ENCODE measurements at places on chromosomes 5 and 9. TPM values are rescaled to one million over a fixed set of nuclear protein-coding genes. Genes with fewer than 3 reads are reported as not detected.

The CXCL14 gene
- total RNA-seq, result not detected

The FAM221B gene
- not detected for total RNA-seq

The TRIM7 gene
- 0.66 TPM for total RNA-seq

The DEPDC1B gene
- 75.0 TPM for total RNA-seq

The CAVIN4 gene
- 6.0 TPM for total RNA-seq

The FGF1 gene
- 0.21 TPM for total RNA-seq

The CD74 gene
- 49.8 TPM for total RNA-seq

The CSF2 gene
- total RNA-seq, result not detected

The PRRX2 gene
- 8.3 TPM for total RNA-seq

The WNT8A gene
- total RNA-seq, result not detected

The FOXD4L3 gene
- total RNA-seq, result not detected

The PCDHA8 gene
- 1.4 TPM for total RNA-seq

GRCh38 chr9:89801341-89801740 is 196.5 kb downstream of the GADD45G start:
- no peak overlapping the region for H3K4me3 ChIP-seq
- DNase-seq, result no peak
- H3K27ac ChIP-seq, result no peak overlapping the region
- H3K36me3 ChIP-seq, result no peaks in the 10 kb centered on the region

DNA sequence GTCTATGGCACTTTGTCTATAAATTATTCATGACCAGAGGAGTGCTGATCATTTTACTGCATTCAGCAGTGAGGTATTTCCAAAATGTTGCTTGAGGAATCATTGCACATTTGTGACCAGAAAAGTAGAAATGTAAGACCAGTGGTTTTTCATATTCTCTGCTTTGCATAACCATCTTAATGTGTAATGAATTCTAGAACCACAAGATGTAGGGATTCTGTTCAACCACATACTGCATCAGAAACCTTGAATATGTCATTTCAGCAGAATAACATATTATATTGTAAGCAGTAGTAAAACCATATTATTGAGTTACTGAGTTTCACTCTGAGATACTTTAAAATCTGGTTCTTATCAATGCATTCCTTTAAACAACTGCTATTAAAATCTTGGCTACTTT is 1243.4 kb downstream of the MAT2B start:
- no peaks in the 10 kb centered on the region for H3K27me3 ChIP-seq
- no peak overlapping the region for H3K4me3 ChIP-seq
- H3K36me3 ChIP-seq, result no peaks in the 10 kb centered on the region
- H3K4me1 ChIP-seq, result no peaks in the 10 kb centered on the region
- no peak for DNase-seq
- no peak overlapping the region for H3K27ac ChIP-seq

- no peak for DNase-seq
- H3K4me1 ChIP-seq, result no peaks in the 10 kb centered on the region
- H3K27me3 ChIP-seq, result no peaks in the 10 kb centered on the region
- H3K4me3 ChIP-seq, result no peak overlapping the region
Measured at GRCh38 chr5:52876456-52876855, 88.7 kb downstream of the ITGA1 start.

DNA sequence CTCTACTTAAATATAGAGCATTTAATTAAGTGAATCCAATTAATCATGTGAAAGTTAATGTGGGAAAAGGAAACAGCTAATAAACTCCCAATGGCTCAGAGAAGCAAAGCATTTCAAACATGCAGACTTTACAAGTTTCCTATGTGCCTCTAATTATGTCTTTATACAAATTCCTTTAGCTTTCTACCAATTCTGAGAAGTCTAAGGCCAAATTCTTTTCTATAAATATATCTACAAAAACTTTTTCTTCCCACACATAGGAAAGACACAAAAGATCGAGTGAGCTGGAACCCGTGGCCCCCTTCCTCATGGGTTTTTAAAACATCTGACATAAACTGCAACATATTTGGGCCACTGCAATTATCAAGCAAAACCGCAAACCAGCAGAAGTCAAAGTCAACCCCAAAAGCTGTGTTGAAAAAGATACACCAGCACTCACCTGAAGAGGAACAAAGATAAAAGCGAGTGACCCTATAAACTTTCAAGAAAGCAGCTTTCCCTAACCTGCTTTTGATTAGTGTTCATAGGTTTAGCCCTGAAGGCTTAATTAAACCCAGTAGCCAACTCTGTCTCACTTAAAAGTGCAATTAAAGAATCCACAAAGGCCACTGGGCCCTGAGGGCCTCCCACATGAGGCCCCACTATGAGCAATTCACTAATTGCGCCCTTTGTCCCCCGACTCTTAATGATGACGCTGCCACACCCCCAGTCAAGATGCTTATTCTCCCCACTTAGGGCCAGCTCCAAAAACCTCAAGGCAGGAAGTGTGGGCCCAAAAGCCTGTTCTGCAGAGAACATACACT is 12.1 kb downstream of the SEMA5A start:
- no peaks in the 10 kb centered on the region for H3K36me3 ChIP-seq
- H3K27ac ChIP-seq, result no peak overlapping the region
- DNase-seq, result no peak
- no peaks in the 10 kb centered on the region for H3K27me3 ChIP-seq

GRCh38 chr5:20105915-20106314 is 117.9 kb upstream of the CDH18 start:
- no peaks in the 10 kb centered on the region for H3K4me1 ChIP-seq
- no peak overlapping the region for H3K27ac ChIP-seq
- H3K36me3 ChIP-seq, result no peaks in the 10 kb centered on the region
- H3K4me3 ChIP-seq, result no peak overlapping the region

DNA sequence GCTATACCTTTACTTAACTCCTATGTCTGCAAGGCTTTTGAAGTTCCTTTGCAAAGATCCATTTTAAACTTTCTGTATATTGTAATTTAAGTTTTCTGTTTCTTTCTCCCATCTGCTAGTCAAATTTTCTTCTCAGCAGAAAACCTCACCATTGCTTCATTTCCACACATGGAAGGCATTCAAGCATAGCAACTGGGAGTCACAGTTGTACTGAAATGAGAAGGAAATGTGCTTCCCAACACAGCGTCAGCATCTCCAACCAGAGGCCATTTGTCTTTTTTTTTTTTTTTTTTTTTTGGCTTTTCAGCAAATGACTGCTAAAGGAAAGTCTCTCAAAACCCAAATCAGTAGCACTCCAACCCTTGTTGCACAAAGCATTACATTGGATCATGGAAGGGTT is 92.5 kb downstream of the RAB3C start:
- DNase-seq, result no peak
- no peak overlapping the region for H3K4me3 ChIP-seq
- no peak overlapping the region for H3K27ac ChIP-seq

DNA sequence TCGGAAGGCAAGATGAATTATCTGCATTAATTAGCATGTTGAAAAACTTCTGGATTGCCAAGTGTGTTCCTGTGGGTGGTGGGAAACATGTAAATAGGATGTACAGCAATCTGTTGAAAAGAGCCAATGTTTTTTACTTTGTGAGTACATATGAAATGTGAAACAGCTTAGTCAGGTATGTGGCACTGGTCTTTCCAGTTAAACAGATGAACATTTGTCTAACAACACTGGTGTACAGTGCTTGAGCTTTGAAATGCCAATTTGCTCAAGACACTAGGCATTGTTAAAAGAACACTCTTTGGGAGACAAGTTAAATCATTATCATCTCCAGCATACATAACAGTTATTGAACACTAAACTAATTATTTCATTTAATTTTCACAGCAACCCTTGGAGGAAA is 107.3 kb upstream of the SLC24A2 start:
- no peak overlapping the region for H3K27ac ChIP-seq
- H3K4me1 ChIP-seq, result no peaks in the 10 kb centered on the region
- no peak overlapping the region for H3K4me3 ChIP-seq
- H3K27me3 ChIP-seq, result no peaks in the 10 kb centered on the region
- no peak for DNase-seq

DNA sequence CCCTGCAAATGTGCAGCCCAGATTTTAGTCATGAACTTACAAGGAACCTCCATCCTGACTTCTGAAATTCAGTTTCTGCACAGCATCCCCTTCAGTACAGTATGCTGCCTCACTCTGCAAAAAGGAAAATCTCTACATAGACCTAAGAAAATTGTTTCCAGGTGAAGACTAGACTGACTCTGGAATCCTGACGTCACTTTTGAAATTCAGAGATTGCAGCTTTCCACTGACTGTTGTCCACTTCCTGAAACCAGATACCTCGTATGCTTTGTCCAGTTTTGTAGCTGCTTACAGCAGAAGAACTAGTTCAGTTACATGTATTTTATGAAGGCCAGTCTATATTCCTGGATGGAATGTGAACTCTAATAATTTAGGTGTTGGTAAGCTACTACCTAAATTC is 629.3 kb upstream of the ST8SIA4 start:
- no peaks in the 10 kb centered on the region for H3K27me3 ChIP-seq
- H3K36me3 ChIP-seq, result peaks cover 5% of the 10 kb centered on the region
- no peak overlapping the region for H3K4me3 ChIP-seq
- no peak overlapping the region for H3K27ac ChIP-seq
- H3K4me1 ChIP-seq, result 0 out of 2 replicates have a peak, but pooled peaks cover 4% of the 10 kb centered on the region
- DNase-seq, result no peak

DNA sequence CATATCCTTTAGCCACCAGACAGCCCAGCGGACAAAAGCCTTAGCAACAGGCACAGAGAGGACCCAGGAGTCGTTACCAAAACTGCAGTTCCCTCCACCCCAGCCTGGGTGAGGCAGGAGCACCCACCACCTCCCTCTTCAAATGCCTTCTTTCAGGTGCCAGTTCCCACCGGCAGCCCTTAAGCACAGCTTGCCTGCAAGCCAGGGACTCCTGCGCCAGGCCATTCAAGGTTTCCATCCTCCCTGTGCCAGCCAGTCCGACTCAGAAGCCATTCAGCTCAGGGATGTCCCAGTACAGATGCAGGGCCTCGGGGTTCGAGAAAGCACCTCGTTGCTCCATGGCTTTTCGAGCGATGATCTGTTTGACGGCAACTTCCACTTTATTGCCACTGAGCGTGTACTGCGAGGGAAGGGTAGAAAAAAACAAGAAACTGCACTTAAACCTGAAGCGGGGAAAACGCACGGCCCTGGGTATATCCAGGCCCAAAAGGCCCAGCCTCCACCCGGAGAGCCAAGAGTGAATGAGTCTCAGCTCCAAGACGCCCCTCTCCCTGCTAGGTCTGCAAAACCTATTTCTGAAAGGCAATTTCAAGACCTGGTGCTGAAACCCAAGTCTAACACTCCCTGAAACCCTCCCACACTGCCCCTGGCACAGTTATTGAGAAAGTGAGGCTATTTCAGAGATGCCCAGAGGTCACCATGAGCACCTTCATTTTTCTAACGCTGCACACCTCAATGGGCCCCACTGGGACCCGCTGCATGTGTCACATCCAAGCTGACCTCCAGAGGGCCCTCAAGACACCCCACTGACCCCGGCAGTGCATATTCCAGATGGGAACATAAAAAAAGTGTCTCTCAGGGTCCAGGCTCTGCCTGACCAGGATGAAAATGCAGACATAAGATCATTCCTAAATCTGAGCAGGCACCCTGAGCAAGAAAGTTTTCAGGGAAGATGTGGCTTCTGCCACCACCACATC is 36.8 kb upstream of the ZNF354A start:
- peak; percentile 64 for DNase-seq
- no peaks in the 10 kb centered on the region for H3K4me1 ChIP-seq
- H3K27ac ChIP-seq, result no peak overlapping the region
- no peak overlapping the region for H3K4me3 ChIP-seq

DNA sequence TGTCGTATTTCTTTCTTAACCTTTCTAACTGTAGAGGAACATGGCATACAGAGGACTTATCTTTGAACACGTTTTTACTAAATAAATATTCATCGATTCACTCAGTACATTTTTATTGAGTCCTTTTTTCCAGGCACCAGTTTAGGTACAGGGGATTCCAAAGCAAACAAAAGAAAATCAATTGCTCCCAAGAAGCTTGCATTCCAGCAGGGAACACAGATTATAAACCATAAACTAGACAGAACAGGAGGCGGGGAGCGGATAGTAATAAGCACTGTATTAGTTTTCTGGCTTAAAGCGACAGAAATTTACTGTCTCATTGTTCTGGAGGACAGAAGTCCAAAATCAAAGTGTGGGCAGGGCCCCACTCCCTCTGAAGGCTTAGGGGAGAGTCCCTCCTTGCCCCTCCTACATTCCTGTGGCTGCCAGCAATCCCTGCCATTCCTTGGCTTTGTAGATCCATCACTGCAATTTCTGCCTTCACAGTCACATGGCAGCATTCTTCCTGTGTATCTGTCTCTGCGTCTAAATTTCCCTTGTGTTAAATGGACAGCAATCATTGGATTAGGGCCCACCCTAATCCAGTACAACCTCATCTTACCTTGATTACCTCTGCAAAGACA is 115.5 kb downstream of the COL23A1 start:
- H3K36me3 ChIP-seq, result no peaks in the 10 kb centered on the region
- DNase-seq, result no peak
- H3K27ac ChIP-seq, result no peak overlapping the region
- no peaks in the 10 kb centered on the region for H3K4me1 ChIP-seq
- H3K27me3 ChIP-seq, result no peaks in the 10 kb centered on the region

GRCh38 chr5:16140417-16140816 is 39.2 kb downstream of the MARCHF11 start:
- H3K4me1 ChIP-seq, result peaks cover 2% of the 10 kb centered on the region
- no peaks in the 10 kb centered on the region for H3K27me3 ChIP-seq
- H3K27ac ChIP-seq, result no peak overlapping the region
- no peak overlapping the region for H3K4me3 ChIP-seq
- DNase-seq, result no peak

DNA sequence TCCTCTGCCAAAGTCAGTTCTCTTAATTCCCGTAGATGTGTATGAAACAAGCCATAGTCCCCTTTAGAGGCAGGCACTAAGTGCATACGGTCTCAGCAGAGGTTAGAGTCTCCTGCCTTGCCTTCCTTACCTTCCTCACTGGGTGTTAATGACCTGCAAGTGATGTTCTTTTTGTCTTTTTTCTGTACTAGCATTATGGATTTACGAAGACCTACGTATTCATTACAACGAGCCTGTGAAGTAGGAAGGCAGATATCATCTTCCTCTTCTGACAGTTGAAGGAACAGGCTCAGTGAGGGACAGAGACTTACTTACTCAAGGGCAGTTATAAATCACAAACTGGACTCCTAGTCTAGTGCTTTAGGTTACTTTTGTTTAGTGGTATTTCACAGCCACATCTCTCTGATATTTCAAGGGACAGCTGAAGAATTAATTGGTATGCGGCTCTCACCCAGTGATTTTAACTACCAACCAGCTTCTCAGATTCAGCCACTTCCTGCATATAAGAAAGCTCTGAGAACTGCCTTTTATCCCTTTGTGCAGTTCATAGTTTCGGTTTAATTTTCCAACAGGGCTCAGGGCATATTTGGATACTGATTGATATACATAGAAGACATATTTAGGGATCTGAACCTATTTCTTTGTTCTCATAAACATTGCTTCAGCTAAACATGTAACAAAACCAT is 85.1 kb upstream of the CKMT2 start:
- no peak overlapping the region for H3K4me3 ChIP-seq
- H3K4me1 ChIP-seq, result 0 out of 2 replicates have a peak, but pooled peaks cover 5% of the 10 kb centered on the region
- no peaks in the 10 kb centered on the region for H3K27me3 ChIP-seq
- no peak for DNase-seq
- no peaks in the 10 kb centered on the region for H3K36me3 ChIP-seq
- 0 out of 2 replicates have a peak overlapping the region, but pooled peaks have one; percentile 17 for H3K27ac ChIP-seq

Measured in GM23338 (cell line).